ENCODE measurements at places on chromosomes 2 and 18.

- peak; percentile 47 for DNase-seq
Measured at GRCh38 chr2:232368311-232368731, 10.2 kb upstream of the ALPP start.

GRCh38 chr18:32391126-32391525 is 79.6 kb downstream of the GAREM1 start:
- no peak for DNase-seq

- DNase-seq: no peak
Measured at GRCh38 chr2:198596985-198597384, 792.6 kb downstream of the PLCL1 start.

GRCh38 chr2:105113616-105114291 is 75.9 kb downstream of the MRPS9 start:
- DNase-seq: no peak

GRCh38 chr2:106581755-106582147 is 94.6 kb downstream of the CD8B2 start:
- DNase-seq: no peak

DNA sequence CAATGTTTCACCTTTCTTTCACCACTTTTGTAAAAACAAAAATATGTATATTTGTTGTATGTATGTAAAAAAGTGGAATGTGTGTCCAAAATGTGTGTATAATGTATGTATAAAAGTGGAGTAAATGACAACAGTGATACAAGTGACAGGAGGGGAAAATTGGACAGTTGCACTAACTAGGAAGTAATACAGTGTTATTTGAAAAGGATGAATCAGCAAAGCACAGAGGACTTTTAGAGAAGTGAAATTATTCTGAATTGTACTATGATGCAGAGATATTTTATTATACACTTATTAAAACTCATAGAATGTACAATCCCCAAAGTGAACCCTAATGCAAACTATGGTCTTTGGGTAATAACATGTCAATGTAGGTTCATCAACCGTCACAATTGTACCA is 331.3 kb upstream of the CNTNAP5 start:
- no peak for DNase-seq

GRCh38 chr2:17747684-17748452 is 5.7 kb downstream of the SMC6 start:
- DNase-seq: no peak

DNA sequence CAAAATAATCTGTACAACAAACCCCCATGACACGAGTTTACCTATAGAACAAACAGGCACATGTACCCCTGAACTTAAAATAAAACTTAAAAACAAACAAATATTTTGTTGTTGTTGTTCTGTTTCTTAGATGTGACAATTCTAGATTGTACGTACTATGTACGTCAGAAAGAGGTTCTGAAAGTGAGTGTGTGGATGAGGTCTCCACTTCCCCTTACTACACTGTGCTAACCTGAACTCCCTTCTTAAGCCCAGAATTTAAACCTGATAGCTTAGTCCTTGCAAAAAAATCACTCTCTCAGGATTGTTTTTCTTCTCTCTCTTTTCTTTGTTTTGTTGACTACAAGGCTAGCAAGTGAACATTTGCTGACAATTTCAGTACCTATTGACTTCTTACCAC is 581.6 kb downstream of the LRRTM4 start:
- no peak for DNase-seq

GRCh38 chr2:46825231-46825938 is 90.2 kb downstream of the MCFD2 start:
- no peak for DNase-seq

- no peak for DNase-seq
Measured at GRCh38 chr2:23454501-23455120, 69.6 kb downstream of the KLHL29 start.

DNA sequence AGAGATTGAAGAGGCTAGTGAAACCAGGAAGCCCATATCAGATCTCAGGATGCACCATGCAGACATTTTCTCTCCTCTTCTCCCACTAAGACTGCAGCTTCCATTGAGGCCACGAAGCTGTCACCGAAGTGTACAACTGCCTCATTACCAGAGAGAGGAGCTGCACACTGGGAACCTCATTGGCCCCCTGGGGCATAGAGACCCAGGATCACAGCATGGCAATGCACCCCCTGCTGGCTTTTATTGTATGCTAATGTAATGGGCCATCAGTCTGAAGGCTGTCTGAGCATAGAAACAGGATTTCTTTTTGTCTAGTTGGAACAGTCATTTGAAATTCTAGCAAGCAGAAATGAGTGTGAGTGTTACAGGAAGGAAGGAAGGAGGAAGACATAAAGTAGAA is 861.6 kb upstream of the CELF4 start:
- peak; percentile 4 for DNase-seq

- no peak for DNase-seq
Measured at GRCh38 chr2:134140251-134140661, 113.6 kb upstream of the MGAT5 start.

DNA sequence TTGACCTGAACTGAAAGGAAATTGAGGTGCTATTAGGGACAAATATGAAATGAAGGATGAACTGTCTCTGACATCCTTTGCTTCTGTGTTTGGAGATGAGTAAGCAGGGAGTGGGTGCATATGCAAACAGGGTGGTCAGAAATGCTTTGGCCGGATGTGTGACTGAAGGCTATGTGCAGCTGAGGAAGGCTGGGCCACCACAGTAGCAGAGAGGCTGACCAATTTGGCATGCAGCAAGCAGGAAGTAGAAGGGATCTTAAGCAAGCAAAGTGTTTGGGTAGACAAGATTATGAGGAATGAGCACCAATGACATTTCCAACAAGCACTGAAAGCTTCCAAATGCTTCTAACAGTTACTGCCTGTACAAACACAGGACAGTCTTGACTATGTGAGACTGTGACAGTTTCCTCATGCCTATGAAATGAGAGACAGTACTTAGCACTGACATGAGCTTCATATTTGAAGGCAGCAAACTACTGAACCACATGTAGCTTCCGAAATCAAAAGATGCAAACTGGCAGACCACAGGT is 3.3 kb upstream of the ACTR3 start:
- peak; percentile 72 for DNase-seq

DNA sequence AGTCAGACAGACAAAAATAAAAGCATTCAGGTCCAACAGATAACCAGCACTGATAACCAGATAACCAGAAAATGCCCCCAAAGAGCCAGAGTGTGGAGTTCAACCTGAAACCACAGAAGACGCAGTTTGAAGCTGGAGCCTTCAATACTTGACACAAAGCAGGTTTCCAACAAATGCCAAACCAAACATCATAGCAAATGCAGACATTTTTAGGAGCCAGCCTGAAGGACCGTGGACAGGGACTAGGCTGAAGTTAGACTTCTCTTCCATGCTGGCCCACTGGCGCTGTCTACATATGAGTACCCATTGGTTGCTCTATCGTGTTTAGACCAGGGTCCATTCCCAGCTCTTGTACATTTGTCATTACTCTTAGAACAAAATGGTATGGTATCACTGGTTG is 9.9 kb downstream of the COLEC12 start:
- DNase-seq: no peak

GRCh38 chr2:239793086-239793485 is 232.1 kb downstream of the NDUFA10 start:
- no peak for DNase-seq

DNA sequence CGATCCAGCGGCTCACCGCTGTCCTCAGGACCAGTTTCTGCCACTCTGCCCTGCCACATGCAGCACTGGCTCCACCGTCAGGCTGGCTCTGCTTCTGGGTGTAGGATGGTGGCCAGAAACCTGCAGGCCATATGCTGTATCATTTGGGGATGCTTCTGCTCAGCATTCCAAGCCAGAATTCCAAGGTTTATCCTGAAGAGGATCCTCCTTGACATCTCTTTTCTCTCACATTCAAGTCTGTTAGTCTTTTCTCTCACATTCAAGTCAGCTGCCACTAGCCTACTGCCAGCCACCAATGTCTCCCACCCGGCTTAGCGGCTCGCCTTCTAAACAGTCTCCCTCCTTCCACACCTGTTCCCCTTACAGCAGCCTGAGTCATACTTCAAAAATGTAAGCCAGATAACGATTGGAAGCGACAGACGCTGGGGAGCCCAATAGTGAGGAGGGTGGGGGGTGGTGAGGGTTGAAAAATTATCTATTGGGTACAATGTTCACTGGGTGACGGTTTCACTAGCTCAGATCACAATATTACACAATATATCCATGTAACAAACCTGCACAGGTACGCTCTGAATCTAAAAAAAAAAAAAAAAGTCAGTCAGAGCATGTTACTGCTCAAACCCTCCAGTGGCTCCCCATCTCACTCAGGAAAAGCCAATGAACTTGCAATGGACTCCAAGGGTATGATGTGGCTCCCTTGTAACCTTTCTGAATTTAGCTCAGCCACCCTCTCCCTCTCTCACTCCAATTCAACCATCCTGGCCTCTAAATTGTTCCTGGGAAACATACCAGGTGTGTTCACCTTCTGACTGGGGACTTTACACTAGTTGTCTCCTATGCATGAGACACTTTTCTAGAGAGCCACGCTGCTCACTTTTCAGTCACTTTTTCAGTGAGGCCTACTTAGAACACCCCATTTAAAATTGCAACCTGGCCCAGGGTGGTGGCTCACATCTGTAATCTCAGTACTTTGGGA is 38.8 kb upstream of the SP3 start:
- no peak for DNase-seq

DNA sequence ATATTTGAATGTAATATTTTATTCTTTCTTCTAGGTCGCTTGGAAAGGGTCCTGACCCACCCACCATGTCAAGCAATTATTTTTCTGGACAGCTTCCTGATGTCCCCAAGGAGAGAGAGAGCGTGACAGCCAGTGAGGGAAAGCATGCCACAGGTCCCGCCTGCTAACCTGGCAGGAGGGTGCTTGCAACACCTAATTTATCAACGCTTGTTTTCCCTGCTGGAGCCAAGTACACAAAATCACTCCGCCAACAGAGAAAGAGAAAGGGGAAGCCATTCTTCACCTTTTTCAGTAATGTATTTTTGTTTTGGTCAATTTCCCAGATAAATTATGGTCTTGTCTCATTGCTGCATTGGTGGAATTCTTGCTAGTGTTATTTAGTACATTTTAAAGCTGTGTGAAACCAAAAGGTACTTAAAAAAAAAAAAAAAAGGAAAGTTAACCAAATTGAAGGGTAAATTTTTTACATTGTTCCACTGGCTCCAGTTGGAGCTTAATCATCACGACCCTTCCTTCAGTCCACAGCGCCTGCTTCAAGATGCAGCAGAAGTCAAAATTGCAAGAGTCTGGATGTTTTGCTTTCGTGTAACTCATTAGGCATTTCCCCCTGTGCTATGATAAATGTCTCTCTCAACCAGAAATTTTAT is 88.5 kb upstream of the COPS8 start:
- no peak for DNase-seq

GRCh38 chr2:54166121-54166773 is 50.8 kb downstream of the ACYP2 start:
- no peak for DNase-seq

GRCh38 chr2:48059975-48060374 is 153.7 kb upstream of the FBXO11 start:
- no peak for DNase-seq

DNA sequence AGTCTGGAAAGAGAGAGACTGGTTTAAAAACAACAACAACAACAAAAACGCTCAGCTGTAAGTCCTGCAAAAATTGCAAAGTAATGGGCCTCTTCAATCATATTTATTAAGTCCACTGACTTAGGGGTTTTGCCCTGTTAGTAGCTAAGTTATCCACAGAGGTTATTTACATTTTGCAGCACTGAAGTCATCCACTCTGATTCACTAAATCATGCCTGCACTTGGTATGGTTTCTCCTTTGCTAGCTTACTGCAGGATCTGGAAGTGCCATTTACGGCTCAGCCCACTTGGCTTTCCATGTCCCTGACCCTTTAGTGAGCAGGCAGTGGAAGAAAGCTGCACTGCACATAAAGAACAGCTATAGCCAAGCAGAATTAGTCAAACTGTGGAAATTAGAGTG is 484.4 kb downstream of the NRXN1 start:
- DNase-seq: no peak

DNA sequence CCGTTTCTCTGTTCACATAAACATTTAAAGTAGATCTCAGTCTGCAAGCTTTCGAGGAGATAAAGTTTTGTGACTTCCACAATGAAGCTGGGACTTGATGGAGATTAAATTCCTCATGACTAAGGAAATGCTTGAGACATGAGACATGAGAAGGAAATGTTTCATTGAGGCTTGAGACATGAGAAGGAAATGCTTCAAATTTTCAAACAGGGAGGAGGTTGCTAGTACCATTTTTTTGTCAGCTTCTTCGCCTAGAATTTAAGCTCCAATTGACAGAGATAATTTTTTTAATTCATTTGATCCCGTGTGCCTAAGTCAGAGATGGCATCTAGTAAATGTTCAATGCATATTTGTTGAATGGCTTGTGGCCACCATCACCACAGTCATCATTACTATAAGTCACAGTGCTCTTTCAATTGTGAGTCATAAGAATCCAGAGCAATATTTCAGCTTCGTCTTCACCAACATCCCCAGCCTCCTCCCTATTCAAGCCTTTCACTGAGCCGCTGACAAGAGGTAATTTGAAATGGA is 543 bp upstream of the MARCHF4 start:
- DNase-seq: peak; percentile 20

GRCh38 chr18:60485201-60485600 is 112.6 kb upstream of the MC4R start:
- peak; percentile 7 for DNase-seq

GRCh38 chr18:34947711-34948125 is 93.5 kb upstream of the MAPRE2 start:
- no peak for DNase-seq

GRCh38 chr2:174058026-174058425 is 92.9 kb upstream of the SP3 start:
- no peak for DNase-seq

DNA sequence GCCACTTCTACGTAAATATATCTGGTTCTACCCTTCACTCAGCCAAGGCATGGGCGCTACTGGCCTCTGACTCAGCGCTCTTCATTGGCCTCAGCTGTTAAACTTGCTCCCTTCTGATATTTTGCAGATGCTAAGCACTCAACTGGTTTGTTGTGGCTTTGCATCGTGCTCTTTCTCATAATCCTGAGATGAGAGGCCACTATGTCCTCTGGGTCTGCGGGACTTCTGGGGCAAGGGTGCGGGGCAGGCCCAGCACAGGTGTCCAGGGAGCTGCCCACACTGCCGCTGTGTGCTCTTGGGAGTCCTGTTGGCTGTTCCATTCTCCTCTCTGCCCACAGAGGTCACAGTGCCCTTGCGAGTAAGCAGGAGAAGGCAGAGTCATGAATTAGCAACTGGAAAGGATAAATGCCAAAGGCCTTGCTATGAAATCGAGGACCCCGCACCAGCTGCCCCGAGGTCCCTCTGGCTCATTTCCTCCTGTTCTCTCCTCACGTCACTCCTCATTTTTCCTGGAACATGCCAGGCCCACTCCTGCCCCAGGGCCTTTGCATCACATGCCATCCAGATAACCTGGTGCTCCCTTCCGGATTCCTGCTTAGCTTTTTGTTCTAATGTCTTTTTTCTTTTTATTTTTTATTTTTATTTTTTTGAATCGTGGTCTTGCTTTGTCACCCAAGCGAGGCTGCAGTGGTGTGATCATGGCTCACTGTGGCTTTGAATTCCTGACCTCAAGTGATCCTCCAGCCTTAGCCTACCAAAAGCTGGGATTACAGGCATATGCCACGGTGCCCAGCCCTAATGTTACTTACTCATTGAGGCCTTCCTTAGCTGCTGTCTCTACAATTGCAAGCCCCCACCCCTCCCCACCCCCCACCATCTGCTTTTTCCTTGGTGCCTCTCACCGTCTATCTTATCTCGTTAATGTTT is 34.9 kb upstream of the MAT2A start:
- DNase-seq: no peak

Measured in urothelium cell line (cell line).